ENCODE measurements at places on chromosomes 7 and 10.

DNA sequence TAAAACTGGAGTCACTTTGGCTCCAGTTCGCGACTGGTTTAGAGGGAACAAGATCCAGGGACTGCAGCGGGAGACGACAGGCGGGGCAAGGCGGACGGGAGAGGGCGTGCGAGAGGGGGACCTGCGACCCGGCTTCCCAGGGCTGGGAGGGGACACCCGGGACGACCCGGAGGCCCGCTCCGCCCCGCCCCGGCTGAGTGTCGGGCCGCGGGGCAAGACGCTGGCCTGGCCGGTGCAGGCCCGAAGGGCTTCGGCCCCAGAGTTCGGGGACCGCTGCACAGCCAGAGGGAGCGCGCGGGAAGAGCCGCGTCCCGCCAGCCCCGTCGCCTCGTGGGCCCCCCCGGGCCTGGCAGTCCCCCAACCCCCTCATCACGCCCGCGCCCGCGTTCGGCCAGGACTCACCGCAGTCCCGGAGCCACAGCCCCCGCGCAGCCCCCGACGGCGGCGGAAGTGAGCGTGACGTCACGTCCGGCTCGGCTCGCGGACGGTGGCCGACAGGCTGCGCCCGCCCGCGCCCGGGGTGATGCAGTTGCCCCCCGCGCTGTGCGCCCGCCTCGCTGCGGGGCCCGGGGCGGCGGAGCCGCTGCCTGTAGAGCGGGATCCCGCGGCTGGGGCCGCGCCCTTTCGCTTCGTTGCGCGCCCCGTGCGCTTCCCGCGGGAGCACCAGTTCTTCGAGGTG, at the start of the genes TUBGCP2 and ZNF511:
Gene TUBGCP2, minus strand, starts transcription at position 452 of the 679 bp plus-strand sequence. CDS start 5,931 bp downstream, outside the sequence.
Gene ZNF511, plus strand, starts transcription at position 494 of the 679 bp plus-strand sequence. Its CDS starts 30 bp downstream, at position 524.
- DNase-seq: peak; percentile 87

- DNase-seq: no peak
Observed at GRCh38 chr7:69360913-69361312, 237.4 kb upstream of the AUTS2 start.

- no peak for DNase-seq
Observed at GRCh38 chr7:122544463-122544862, 154.5 kb downstream of the RNF133 start.

DNA sequence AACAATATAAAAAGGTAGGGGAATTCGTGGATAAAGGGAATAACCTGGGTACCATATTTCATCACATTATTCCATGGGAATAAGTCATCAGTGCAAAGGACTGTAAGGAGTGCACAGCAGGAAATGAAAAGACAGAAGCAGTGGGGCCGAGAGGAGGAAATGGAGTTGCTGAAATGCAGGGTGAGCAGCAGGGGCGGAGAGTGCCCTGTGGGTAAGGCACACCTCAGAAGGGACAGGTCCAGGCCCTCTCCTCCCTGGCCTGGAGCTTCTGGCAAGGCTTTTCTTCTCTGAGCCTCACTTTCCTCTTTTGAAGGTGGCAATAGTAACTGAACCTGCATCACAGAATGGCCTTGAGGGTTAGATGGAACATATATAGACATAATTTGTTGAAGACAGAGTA, 26.2 kb downstream of the IKZF1 start:
- no peak for DNase-seq

DNA sequence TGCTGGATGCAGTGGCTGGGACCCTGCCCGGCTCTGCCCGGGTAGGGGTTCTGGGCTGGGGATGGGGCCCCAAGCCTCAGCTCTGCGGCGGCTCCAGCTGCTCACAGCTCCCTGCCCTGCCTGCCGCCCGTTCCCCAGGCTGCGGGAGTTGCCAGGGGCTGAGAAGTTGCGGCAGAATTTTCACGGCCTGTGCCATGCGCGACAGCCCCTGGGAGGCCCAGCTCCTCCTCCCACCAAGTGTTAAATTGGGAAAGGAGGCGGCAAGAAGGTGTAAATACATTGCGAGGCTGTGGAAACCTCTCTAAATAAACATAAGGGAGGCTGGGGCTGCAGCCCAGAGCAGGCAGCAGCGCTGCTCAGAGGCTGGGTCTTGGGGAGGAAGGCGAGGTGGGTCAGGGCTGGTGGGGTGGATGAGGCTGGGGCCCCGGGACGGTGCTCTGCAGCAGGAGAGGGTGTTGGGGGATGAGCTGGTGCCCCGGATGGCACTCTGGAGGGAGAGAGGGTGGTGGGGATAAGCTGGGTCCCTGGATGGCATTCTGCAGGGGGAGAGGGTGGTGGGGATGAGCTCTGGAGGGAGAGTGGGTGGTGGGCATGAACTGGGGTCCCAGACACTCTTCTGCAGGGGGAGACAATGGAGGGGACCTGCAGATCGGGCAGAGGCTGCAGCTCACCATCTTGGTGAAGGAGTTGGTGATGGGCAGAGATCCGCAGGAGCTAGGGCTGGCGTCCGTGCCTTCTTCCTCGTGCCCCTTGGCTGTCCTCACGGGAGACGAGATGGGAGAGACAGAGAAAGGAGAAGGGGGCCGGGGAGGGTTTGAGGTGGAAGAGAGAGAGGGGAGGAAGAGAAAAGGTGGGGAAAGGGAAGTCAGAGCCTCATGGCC, 85.5 kb upstream of the GNA12 start:
- DNase-seq: no peak

GRCh38 chr10:50554376-50554994, 69.3 kb downstream of the SGMS1 start:
- DNase-seq: no peak

- DNase-seq: no peak
Observed at GRCh38 chr7:155457544-155458110, 302 bp upstream of the EN2 start.

- DNase-seq: no peak
Observed at GRCh38 chr10:103127241-103127640, 65.8 kb downstream of the NT5C2 start.

- no peak for DNase-seq
Observed at GRCh38 chr10:12583891-12584595, 234.7 kb downstream of the CAMK1D start.

DNA sequence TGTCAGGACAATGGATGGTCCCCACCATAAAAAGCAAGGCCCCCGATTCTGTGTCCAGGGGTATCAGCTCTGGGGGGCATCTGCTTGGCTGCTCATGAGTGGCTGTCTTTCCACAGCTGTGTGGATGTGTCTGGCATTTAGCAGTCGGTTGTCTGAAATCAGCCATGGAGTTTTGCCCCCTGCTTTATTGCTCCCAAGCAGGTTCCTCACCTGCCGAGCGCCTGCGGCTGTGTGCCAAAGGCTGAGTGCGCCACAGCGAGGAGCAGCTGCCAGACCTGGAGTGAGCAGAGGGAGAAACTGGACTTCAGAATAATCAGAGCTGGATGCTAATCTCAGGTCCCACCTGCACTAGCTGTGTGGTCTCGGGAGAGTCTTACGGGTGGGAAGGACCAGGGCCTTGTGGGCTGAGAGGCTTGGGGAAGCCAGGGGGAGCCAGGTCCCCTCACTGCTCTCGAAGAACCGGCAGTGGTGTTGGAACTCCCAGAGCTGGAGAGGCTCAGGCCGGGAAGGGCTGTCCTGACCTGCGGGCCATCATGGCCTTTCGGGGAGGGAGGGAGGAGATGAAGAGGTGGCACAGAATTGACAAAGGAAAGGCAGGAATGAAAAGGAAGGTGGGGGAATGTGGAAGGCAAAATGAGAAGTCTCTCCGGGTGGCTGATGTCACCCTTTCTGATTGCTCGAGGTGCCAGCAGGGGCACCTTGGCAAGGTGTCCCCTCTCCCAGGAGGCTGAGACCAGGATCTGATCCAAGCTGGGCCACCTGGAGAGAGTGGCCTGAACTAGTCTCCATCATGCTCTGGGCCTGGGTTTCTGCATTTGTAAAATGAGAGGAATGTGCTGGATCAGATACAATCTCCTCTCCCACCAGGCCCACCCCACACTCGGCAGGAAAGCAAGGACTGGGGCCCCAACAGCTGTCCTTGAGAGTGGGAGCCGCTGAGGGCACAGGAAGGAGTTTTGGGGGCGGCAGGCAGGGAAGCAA, 30.2 kb upstream of the LEP start:
- DNase-seq: no peak

DNA sequence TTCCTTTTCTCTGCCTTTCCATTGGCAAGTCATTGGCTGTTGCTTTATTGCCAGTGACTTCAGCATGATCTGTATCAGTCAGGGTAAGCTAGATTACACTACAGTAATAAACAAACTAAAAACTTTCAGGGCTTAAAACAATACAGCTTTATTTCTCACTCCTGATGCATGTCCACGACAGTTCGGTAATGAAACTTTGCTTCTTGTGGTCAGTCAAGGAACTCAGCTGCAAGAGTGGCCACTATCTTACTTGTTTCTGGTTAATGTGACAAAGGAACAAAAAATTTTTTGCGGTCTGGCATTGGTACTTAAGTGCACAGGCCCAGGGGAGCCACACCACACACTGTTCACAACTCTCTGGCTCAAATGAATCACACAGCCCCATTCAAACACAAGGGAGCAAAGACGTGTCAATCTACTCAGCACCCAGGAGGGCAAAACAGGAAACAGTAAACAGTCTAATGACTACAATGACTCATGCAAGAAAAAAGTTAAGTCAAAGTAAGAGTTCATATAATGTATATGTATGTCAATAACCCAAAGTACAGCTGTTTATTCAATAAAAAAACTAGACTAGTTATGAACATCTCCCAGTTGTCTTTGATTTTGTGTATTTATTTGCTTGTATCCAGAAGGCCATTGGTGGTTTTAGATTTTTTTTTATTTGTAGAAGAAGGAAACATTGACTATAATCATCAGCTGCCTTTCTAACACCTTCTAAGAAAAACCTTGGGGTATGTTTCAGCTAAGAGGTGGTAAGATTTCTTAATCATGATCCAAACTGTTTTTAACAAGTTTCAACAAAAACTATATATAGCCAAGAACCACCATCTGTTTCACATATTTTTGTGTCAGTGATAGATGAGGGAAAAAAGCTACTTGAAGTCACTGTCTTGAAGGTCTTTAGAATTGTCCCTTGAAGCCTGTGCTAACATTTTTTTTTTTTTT, 134.4 kb upstream of the FAM3C start:
- DNase-seq: peak; percentile 13

DNA sequence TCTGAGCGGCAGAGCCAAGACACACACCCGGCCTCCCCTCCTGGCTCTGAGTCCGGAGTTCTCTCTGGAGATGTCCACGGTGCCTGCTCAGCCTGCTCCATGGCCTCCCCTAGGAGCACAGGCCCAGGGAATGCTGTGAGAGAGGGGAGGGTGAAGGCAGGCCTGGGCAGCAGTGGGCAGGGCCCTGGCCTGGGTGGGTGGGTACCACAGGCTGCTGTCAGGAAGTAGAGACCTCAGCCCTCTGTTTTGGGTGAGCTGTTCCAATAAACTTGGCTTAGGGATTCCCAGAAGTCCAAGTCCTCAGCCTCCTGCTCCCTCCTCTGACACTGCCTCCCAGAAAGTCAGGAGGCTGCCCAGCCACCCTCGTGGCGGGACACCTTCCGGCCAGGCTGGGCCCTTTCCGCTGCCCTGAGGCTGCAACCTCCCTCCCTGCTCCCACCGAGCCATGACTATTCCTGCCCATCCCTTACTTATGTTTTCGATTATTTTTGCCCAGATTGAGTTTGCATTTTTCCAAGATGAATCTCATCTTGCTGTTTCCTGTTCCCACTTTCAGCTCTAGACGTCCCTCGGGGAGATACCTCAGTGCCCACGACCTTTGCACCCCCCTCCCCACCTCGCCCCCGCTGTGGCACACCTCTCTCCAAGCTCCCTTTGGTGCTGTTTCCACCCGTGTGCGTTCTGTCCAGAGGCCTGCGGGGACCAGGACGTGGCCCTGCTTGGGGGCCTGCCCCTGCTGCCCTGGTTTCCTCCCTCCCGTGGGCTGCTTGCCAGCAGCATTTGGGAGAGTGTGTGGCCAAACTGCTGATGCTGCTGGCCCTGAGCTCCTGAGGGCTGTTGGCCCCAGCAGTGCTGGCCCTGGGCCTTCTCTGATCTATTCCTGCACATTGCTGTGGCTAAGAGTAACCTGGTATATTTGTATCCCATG, 5.8 kb upstream of the POLM start:
- DNase-seq: no peak

- DNase-seq: no peak
Observed at GRCh38 chr7:30816645-30817370, 45.6 kb downstream of the MINDY4 start.

DNA sequence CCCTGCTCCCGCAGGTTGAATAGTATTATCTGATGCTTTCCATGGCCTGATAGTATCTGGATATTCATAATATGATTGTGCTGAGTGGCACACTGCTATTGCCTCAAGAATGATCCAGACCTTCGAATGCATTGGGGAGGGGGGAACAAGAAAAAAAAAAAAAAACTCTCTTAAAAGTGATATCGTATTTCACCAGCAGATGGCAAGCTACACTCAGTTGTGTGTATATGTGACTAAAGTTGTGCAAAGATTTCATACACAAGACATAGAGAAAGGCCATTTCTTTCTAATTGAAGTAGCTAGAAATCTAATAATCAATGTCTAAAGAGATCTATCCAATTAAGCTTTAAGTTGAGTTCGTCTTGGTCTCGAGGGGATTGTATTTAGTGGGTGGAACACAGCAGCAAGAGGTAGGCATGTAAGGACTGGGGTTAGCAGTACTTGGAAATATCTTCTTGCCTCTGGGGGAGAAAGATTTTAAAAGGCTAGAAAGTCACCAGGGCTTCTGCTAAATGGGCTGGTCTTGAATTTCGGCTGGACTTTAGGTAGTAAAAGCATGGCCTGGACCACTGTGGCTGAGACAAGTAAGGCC, 15.3 kb downstream of the SFRP4 start:
- DNase-seq: peak; percentile 83

DNA sequence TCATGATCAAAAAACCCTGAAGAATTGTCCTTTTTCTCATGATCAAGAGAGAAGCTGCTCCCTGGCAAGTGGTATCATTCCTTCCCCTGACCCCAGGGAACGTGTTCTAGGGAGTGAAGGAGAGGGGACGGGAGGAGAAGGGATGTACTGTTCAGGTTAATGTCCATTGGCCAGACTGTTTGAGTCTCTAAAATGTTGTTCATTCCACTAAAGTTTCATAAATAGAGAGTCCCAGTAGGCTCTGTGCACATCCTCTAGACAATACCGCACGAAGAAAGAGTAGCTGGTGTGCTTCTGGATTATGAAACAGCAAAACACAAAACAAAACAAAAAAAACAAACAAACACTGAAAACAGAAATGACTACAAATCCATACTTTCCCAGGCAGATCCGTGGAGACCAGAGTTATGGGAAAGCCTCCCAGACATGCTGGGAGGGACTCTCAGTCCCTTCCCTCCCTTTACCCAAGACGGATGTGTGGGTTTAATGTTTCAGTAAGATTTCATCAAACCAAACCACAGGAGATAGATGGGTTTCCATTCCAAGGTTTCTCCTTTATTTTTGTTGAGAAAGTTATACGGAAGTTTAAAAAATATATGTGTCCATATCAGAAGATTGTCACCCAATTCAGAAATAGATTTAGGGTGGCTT, 66.5 kb upstream of the TNS3 start:
- DNase-seq: no peak
